ENCODE measurements at places on chromosomes 5 and 9.
A peak's percentile ranks its signal among the peaks of the same experiment; 100 is the strongest.

GRCh38 chr9:69044240-69045219 lies 9.0 kb downstream of the FXN start:
- DNase-seq = no peak

GRCh38 chr9:70031141-70031545 lies 12.5 kb upstream of the MAMDC2 start:
- DNase-seq = no peak

- DNase-seq = no peak
Observed at GRCh38 chr5:98827161-98827560, 53.7 kb downstream of the RGMB start.

GRCh38 chr5:158154226-158155005 lies 295.5 kb upstream of the CLINT1 start:
- no peak for DNase-seq

- peak; percentile 19 for DNase-seq
Observed at GRCh38 chr9:38355517-38356120, 36.9 kb upstream of the ALDH1B1 start.

All from coronary artery (tissue), 2 donors.